ENCODE measurements at places on chromosomes 1 and 21.

DNA sequence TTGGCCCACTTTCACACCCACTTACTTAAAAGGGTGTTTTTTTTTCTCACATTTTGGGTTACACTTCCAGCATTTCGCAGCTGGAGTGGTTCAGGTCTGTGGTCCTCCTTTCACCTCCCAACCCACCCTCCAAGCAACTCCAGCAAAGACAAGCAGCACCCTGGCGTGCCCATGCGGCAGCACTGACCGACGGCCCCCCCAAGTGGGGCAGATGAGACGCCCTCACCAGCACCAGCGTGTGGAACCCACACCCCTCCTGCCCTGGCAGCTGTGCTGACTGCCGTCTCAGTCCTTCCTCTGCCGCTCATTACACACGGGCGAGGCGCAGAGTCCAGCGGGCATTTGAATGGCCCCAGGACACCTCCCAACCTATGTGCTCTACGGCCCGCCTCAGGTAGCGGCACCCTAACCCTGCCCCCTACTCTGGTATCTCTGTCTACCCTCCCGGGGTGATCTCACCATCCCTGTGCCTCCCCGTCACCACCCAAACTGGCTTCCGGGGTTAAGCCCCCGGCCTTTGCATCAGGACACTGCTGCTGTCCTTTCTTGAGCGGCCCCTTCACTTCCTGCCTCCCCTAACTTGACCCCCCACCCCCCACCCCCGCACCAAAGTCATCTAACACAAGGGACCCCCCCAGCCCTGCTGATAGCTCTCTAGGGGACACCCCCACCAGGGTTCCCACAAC lies 10.9 kb downstream of the LSS start:
- peaks cover 10% of the 10 kb centered on the region for H3K4me1 ChIP-seq
- no peak overlapping the region for H3K4me3 ChIP-seq
- H3K27ac ChIP-seq, result no peak overlapping the region
- peaks cover 14% of the 10 kb centered on the region for H3K36me3 ChIP-seq

GRCh38 chr21:43210454-43211071 lies 41.8 kb downstream of the CRYAA start:
- H3K36me3 ChIP-seq, result peaks cover 1% of the 10 kb centered on the region
- no peaks in the 10 kb centered on the region for H3K4me1 ChIP-seq

DNA sequence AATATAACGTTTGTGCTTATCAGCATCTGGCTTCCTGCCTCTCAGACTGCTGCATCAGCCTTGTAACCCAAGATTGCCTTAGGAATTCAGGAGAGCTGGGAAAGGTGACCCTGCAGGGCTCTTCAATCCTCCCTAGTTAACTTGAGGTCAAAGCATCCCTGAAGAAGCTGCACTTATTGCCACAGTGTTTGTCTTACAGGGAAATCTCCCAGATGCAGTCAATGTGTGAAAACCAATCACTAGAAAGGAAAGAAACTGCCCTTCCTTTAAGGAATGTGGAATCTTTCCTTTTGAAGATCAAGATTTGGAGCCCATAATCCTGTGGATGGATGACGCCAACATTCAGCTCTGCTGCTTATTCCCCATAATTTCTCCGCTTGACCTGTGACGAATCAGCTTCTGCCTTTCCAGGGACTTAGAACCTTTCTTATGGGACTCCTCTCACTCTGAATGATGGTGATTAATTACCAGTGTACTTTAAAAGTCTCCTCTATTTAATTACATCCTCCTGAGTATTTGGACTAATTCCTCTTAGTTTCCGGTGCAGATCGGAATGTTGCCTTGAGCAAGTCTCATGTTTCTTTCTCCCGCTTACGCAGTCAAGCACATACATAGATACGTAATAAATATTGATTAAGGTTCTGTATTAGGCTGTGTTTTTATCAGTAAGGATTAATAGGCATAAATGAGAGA lies 14.4 kb downstream of the ADAMTS5 start:
- H3K27ac ChIP-seq, result no peak overlapping the region
- peaks cover 2% of the 10 kb centered on the region for H3K36me3 ChIP-seq
- no peak for DNase-seq
- H3K27me3 ChIP-seq, result no peaks in the 10 kb centered on the region
- H3K4me1 ChIP-seq, result no peaks in the 10 kb centered on the region

DNA sequence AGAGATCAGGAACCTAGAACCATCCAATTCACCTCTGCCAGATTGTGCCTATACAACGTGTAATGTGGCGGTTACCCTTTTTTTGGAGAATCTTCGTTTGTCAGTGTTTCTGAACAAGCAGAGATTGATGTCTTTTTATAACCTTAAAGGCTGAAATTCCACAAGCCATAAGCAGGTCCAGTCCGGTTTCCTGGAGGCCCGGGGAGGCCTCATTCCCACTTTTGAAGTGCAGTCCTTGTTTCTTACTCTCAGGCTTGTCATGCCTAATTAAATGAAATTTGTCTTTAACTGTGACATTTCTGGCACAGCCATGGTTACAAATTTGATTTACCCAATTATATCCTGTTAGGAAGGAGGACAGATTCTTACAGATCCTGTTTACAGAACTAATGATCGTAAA lies 27.8 kb downstream of the ZNF362 start:
- H3K36me3 ChIP-seq, result peaks cover 41% of the 10 kb centered on the region
- no peak overlapping the region for H3K4me3 ChIP-seq
- no peak overlapping the region for H3K27ac ChIP-seq

- no peaks in the 10 kb centered on the region for H3K36me3 ChIP-seq
- H3K27me3 ChIP-seq, result peaks cover 60% of the 10 kb centered on the region
- no peak overlapping the region for H3K27ac ChIP-seq
- H3K4me3 ChIP-seq, result no peak overlapping the region
Measured at GRCh38 chr1:243885806-243886205, 35.8 kb upstream of the AKT3 start.

DNA sequence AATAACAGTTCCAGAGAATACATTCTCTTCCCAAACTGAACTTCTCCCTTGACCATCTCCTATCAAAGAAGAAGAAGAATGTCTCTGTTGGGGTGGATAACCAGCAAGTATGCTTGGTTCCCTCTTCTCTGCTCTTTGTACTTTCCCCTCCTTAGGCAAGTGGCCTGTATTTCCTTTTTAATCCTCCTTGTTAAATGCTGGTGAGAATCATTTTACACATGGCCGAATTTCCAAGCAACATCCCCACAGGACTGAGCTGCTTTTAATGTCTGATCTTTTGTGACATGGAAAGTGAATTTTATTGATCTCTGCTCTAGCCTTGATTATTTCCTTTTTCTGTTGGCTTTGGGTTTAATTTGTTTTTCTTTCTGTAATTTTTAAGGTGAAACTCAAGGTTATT lies 336.7 kb downstream of the DUSP10 start:
- DNase-seq, result no peak
- H3K4me3 ChIP-seq, result no peak overlapping the region
- no peak overlapping the region for H3K27ac ChIP-seq

GRCh38 chr1:215583185-215583749 lies 16.2 kb downstream of the KCTD3 start:
- no peaks in the 10 kb centered on the region for H3K27me3 ChIP-seq
- no peak overlapping the region for H3K27ac ChIP-seq
- H3K36me3 ChIP-seq, result peaks cover 5% of the 10 kb centered on the region
- DNase-seq, result no peak
- no peak overlapping the region for H3K4me3 ChIP-seq

- no peaks in the 10 kb centered on the region for H3K27me3 ChIP-seq
- H3K36me3 ChIP-seq, result peaks cover 3% of the 10 kb centered on the region
- H3K4me1 ChIP-seq, result no peaks in the 10 kb centered on the region
- H3K4me3 ChIP-seq, result no peak overlapping the region
- no peak overlapping the region for H3K27ac ChIP-seq
Measured at GRCh38 chr21:28445141-28445830, 547.4 kb downstream of the LTN1 start.

- no peak for DNase-seq
- H3K27ac ChIP-seq, result peak overlapping the region; percentile 59
- H3K4me3 ChIP-seq, result peak overlapping the region; percentile 90
- H3K36me3 ChIP-seq, result peaks cover 6% of the 10 kb centered on the region
- peaks cover 29% of the 10 kb centered on the region for H3K4me1 ChIP-seq
Measured at GRCh38 chr1:193105821-193106177, 585 bp upstream of the GLRX2 start.

DNA sequence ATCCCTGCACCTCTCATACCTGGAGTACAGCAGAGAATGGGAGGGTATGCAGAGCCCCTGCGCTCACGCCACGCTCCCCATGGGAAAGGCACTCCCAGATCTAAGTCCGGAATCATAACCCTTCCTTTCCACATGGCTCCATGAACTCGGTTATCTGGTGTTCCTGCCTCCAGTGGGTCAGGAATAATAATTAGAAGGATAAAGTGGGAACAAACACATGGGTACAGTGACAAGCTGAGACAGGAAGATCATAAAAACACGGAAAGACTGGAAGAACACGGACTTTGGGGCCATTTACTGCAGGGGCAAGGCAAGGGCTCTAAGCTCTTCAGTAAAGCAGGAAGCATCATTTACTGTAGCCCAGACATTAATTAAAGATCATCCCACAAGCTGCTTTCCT lies 48.6 kb downstream of the FOXO6 start:
- no peak overlapping the region for H3K27ac ChIP-seq
- no peak for DNase-seq
- H3K4me1 ChIP-seq, result no peaks in the 10 kb centered on the region
- peaks cover 65% of the 10 kb centered on the region for H3K27me3 ChIP-seq
- H3K36me3 ChIP-seq, result peaks cover 2% of the 10 kb centered on the region

All from central memory CD8-positive, alpha-beta T cell (primary cell).